ENCODE measurements at places on chromosomes 4 and X.

- DNase-seq: no peak
Measured at GRCh38 chrX:133992882-133993281, 7.5 kb upstream of the GPC3 start.

- no peak for DNase-seq
Measured at GRCh38 chr4:152072906-152073305, 312.1 kb upstream of the GATB start.

- no peak for DNase-seq
Measured at GRCh38 chrX:41559235-41560052, 112.3 kb downstream of the NYX start.

DNA sequence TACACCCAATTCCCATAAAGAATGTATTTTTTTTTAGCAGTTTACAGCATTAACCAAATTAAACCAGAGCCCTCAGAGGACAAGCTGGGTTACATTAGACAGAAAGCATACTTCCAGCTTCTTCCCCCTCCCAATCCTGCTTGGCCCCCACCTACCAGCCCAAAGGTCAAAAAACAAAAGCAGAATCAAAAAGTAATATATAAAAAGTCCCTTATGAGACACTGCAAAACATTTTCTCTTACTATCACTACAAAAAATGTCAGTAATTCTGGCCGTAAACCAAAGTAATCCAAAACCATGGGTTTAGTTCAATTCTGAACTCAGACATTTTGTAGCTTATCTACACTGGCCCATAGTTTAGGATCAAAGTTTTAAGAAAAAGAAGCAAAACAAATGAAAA, 38.0 kb downstream of the APBB2 start:
- no peak for DNase-seq

DNA sequence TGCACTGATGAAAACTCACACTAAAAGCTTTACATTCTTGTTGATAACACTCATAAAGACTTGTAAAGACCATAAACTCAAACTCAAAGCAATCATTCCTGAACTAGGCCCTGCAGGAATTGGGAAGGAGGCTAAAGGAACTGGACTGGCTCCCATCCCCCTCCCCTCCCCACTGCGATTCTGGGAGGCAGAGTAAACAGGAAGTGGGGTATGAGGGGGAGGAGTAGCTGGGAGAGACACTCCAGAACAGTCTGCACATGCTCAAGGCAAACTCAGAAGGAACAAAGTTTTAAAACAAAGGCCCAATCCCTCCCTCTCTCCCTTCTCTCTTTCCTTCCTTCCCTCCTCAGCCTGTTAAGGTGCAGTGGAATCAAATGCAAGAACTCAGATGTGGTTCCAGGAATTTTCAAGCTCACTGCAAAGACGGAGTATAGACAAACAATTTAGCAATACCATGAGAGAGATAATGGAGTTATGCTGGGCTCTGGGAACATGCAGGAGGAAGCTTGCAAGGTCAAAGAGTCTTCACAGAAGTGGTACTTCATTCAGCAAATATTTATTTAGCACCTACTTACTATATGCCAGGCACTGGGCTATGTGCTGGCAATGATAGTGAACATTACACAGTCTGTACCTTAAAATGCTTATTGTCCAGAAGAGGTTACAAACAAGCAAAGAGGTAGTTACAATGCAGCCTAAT, 15.9 kb downstream of the MID1IP1 start:
- DNase-seq: no peak

DNA sequence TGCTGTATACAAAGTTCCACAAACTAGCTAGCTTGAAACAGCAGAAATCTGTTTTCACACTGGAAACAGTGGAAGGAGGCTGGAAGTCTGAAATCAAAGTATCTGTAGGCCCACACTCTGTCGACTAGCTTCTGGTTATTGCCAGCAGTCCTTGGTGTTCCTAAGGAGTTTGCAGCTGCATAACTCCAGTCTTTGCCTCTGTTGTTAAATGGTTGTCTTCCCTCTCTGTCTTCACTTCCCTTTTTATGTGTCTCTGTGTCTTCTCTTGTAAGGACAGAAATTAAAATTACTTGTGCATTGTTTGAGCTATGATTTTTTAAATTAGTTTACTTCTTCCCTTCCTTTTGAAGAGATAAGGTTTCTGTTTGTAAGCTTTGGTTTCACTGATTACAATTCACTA, 8.2 kb downstream of the MTHFD2L start:
- no peak for DNase-seq

DNA sequence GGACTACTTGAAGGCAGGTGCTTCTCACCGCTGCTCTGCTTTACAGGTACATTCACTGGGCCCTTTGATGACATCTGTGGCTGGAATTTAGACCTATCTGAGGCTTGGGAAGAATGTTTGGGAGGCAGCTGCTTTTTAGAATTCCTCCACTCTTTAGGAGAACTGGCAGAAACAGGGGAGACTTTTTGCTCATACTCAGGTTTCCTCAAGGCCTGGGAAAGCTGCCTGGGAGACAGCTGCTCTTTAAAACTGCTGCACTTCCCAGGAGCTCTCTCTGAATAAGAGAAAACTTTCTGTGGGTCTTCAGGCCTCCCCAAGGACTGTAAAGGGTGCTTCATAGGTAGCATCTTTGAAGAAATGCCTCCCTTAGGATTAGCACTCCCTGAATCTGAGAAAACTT, 14.3 kb downstream of the CT47C1 start:
- no peak for DNase-seq

DNA sequence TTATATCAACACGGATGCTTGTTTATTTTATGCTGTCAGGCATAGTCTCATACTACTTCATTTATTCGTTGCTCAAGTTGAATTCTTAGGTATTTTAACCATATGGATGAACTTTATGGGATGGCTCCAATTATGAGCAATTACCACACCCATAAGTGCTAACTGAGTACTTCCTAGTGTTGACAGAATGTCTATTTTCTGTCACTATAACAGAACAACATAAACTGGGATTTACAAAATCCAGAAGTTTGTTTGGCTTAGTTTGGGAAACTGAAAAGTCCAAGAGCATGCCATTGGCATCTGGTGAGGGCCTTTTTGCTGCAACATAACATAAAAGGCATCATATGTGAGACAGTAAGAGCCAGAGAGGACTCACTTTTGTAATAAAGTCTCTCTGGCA, 21.0 kb downstream of the SULT1E1 start:
- DNase-seq: no peak

DNA sequence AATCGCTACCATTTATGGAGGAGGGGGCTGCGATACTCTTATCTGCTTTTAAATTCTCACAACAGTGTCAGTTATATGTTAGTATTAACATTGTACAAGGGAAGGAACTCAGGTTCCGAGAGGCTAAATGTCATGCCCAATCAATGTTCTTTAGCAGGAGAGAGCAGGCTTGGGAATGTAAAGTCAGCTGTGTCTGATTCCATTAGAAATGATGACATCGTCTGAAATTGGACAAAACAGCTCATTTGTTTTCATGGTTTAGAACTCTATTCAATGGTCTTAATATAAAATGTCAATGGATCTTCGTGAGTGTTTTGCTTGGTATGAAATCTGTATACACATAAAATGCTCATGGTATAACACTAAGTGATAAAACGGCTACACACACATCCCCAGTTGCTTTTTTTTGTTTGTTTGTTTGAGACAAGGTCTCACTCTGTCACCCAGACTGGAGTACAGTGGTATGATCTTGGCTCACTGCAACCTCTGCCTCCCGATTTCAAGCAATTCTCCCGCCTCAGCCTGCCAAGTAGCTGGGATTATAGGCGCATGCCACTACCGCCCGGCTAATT, 11.9 kb upstream of the SH3KBP1 start:
- DNase-seq: no peak

- no peak for DNase-seq
Measured at GRCh38 chr4:2116687-2117400, 57.7 kb downstream of the NAT8L start.

GRCh38 chrX:117335209-117335608, 781.4 kb downstream of the KLHL13 start:
- no peak for DNase-seq

DNA sequence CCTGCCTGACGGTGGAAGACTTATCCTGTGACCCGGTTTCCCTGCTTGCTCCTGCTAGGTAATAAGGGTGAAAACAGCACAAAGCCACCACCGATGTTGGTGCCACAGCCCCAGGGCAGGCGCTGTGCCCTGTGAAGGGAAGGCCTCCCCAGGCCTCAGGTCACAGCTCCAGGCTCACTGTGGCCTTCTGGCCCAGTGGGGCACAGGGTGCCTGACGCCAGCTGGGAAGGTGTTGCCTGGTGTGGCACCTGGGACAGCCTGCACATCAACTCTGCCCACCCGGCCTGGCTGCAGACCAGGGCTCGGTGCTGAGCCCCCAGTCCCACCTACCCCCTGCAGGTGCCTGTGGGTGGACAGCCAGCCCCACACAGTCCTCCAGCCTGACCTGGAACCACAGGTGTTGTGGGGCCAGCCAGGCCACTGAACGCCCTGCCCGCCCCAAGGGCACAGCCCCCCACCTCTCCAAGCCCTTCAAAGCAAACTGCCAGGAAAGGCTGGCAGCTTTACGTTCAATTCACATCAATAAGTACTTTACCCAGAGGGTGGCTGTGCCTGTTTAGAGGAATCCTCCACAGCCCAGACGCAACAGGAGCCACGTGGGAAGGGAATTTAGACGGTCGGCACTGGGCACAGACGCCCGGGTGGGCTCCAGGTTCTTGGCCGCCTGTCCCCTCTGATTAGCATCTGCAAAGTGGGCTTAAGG, 54.3 kb downstream of the ZFYVE28 start:
- no peak for DNase-seq

DNA sequence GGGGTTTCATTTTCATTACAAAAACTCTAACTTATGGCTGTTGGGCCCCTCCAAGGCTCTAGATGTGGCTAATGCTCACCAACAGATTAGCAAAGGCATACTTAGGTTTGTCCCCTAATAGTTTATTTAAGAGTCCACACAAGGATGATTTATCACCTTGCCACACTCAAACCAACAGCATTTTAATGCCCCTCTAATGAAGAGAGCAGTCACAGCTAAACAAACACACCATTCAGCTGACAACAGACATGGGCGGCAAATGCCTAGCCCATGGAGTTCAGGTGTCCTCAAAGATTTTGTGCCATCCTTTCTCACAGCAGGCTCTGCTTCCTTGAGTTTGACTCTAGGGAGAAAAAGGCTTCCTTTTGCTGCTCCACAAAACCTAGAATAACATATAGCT, 61.8 kb upstream of the CITED1 start:
- DNase-seq: no peak
